ENCODE measurements at places on chromosomes 3 and 15. TPM values are rescaled to one million over a fixed set of nuclear protein-coding genes. Genes with fewer than 3 reads are reported as not detected.
A peak's percentile ranks its signal among the peaks of the same experiment; 100 is the strongest.

- peaks cover 4% of the 10 kb centered on the region for H3K36me3 ChIP-seq
- H3K27me3 ChIP-seq = no peaks in the 10 kb centered on the region
- H3K4me3 ChIP-seq = no peak overlapping the region
- H3K27ac ChIP-seq = no peak overlapping the region
These were observed 95.4 kb downstream of the SRGAP3 start for GRCh38 chr3:9153904-9154619.

- DNase-seq = peak; percentile 65
- no peaks in the 10 kb centered on the region for H3K27me3 ChIP-seq
- peak overlapping the region; percentile 93 for H3K27ac ChIP-seq
- H3K4me1 ChIP-seq = peaks cover 47% of the 10 kb centered on the region
These were observed 11.1 kb downstream of the RUVBL1 start for GRCh38 chr3:128112357-128112968.

CCR8 gene
- 0.75 TPM for total RNA-seq

- H3K36me3 ChIP-seq = no peaks in the 10 kb centered on the region
- H3K27ac ChIP-seq = no peak overlapping the region
- no peaks in the 10 kb centered on the region for H3K27me3 ChIP-seq
These were observed 48.5 kb downstream of the FMN1 start for GRCh38 chr15:33146051-33146450.

DNA sequence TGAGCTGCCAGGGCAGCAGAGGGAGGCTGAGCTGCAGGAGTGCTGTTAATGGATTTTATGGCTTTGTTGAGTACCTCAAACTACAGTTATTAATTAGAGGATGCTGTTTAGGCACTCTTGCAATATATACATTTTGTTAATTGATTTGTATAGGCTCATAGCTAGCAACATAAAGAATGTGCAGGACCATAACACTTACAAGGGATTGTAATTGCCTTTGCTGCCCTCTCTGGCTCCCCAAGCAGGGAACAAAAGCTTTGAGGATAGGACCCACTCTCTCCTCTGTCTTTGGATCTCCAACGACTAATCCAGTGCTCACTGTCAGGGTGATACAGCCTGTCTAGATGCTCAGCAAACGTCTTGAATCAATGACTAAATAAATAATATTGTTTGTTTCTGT is 1.2 kb upstream of the CLSTN2 start:
- H3K27me3 ChIP-seq = peaks cover 46% of the 10 kb centered on the region
- H3K4me1 ChIP-seq = peaks cover 9% of the 10 kb centered on the region
- no peak overlapping the region for H3K27ac ChIP-seq
- no peaks in the 10 kb centered on the region for H3K36me3 ChIP-seq

DNA sequence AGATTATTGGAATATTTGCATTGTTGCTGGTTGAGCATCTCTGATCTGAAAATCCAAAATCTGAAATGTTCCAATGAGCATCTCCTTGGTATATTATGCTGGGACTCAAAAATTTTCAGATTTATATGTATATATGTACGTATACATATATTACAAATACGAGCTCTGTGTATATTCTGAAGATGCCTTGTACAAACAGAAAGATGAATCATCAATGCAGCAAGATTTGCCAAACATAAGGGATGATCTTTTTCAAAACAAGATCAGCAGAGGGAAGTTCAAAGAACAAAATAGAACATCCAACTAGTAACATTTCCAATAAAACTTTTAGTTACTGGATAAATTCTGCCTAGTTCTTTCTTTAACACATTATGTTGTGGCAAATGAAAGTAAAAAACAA is 42.5 kb downstream of the HERC1 start:
- peaks cover 16% of the 10 kb centered on the region for H3K36me3 ChIP-seq
- no peaks in the 10 kb centered on the region for H3K27me3 ChIP-seq
- H3K4me1 ChIP-seq = peaks cover 35% of the 10 kb centered on the region

GRCh38 chr3:124951511-124952281 is 17.1 kb upstream of the MUC13 start:
- no peak overlapping the region for H3K27ac ChIP-seq
- no peaks in the 10 kb centered on the region for H3K36me3 ChIP-seq
- H3K4me1 ChIP-seq = no peaks in the 10 kb centered on the region
- no peak for DNase-seq
- no peak overlapping the region for H3K4me3 ChIP-seq

DNA sequence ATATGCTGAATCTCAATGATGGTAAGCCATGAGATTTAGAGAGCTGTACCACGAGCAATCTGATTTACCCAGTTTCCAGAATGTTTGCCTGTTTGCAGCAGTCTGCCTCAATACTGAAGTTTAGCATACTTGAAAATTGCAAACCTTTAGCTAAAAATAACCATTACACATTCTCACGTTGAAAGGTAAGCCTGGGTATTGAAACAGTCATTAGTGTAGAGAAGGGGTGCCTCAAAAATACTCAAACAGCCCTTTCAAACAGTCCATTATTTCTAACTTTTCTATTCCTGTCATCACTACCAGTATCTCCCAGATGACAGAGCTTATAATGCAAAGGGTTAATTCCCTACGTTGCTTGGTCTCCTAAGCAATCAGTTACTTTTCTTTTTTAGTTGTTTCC is 111.8 kb upstream of the MBNL1 start:
- no peak overlapping the region for H3K4me3 ChIP-seq
- no peak for DNase-seq

GRCh38 chr15:90994059-90994416 is 297 bp downstream of the PRC1 start:
- peak overlapping the region; percentile 100 for H3K27ac ChIP-seq
- H3K36me3 ChIP-seq = peaks cover 31% of the 10 kb centered on the region
- no peaks in the 10 kb centered on the region for H3K27me3 ChIP-seq
- peaks cover 19% of the 10 kb centered on the region for H3K4me1 ChIP-seq
- peak overlapping the region; percentile 99 for H3K4me3 ChIP-seq

GRCh38 chr3:120645083-120645845 is 36.8 kb downstream of the HGD start:
- H3K4me3 ChIP-seq = no peak overlapping the region
- no peak for DNase-seq
- H3K36me3 ChIP-seq = no peaks in the 10 kb centered on the region
- H3K27me3 ChIP-seq = no peaks in the 10 kb centered on the region
- H3K27ac ChIP-seq = no peak overlapping the region

DNA sequence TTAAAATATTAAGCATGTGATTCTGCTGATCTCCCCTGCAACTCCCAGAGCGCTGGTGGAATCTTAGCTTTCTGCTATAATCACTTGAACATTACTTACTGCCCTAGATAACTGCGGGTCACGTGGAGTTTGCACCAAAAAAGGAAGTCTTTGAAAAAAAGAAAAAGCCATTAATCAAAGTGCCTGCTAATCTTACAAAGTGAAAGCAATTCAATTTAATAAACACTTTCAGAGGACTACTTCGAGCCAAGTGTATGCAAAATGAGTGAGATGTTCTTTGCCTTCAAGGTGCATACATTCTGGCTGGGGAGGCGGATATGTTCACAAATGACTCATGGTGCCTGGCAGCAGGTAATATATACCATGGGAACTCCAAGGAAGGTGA is 109.9 kb upstream of the GAP43 start:
- peak overlapping the region; percentile 76 for H3K4me3 ChIP-seq
- H3K27me3 ChIP-seq = peaks cover 39% of the 10 kb centered on the region
- H3K4me1 ChIP-seq = peaks cover 19% of the 10 kb centered on the region
- DNase-seq = no peak

GRCh38 chr3:30193625-30194044 is 412.8 kb upstream of the TGFBR2 start:
- no peaks in the 10 kb centered on the region for H3K36me3 ChIP-seq
- no peak overlapping the region for H3K27ac ChIP-seq
- H3K4me1 ChIP-seq = peaks cover 2% of the 10 kb centered on the region
- no peaks in the 10 kb centered on the region for H3K27me3 ChIP-seq

- no peaks in the 10 kb centered on the region for H3K4me1 ChIP-seq
- H3K27me3 ChIP-seq = no peaks in the 10 kb centered on the region
- no peak for DNase-seq
- no peak overlapping the region for H3K4me3 ChIP-seq
- no peak overlapping the region for H3K27ac ChIP-seq
- no peaks in the 10 kb centered on the region for H3K36me3 ChIP-seq
These were observed 42.9 kb upstream of the ADAMTS9 start for GRCh38 chr3:64730681-64731080.

GRCh38 chr3:157111518-157111917 is 48.4 kb downstream of the CCNL1 start:
- H3K4me1 ChIP-seq = no peaks in the 10 kb centered on the region
- DNase-seq = no peak
- H3K36me3 ChIP-seq = no peaks in the 10 kb centered on the region
- H3K4me3 ChIP-seq = no peak overlapping the region
- no peak overlapping the region for H3K27ac ChIP-seq
- no peaks in the 10 kb centered on the region for H3K27me3 ChIP-seq

- no peaks in the 10 kb centered on the region for H3K27me3 ChIP-seq
- H3K4me3 ChIP-seq = no peak overlapping the region
- DNase-seq = no peak
- no peaks in the 10 kb centered on the region for H3K4me1 ChIP-seq
These were observed 84.1 kb upstream of the MYRIP start for GRCh38 chr3:39725321-39725720.

- peak overlapping the region; percentile 92 for H3K27ac ChIP-seq
- peaks cover 48% of the 10 kb centered on the region for H3K36me3 ChIP-seq
- no peaks in the 10 kb centered on the region for H3K27me3 ChIP-seq
- peaks cover 43% of the 10 kb centered on the region for H3K4me1 ChIP-seq
- peak; percentile 37 for DNase-seq
- H3K4me3 ChIP-seq = peak overlapping the region; percentile 93
These were observed 568 bp upstream of the NCBP2 start for GRCh38 chr3:196942915-196943277.

KNG1 gene
- total RNA-seq = not detected

DNA sequence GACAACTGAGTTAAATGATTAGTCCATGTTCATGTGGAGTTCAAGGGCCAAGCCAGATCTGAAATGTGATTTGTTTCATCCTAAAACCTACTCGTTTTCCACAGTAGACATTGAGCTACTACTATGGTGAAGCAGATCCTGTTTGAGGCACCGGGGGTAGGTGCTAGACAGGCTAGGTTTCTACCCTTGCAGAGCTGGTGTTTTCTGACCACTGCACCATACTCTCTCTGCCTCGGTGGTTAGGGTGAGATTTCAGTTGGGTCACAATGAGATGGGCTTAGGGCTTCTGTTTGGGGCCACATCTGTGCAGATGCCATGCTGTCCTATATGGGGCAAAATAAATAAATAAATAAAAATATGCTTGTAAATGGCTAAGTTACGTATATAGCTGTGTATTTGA is 99.3 kb downstream of the OXNAD1 start:
- no peak overlapping the region for H3K27ac ChIP-seq
- H3K4me1 ChIP-seq = peaks cover 17% of the 10 kb centered on the region
- DNase-seq = no peak
- no peak overlapping the region for H3K4me3 ChIP-seq
- H3K27me3 ChIP-seq = no peaks in the 10 kb centered on the region

GRCh38 chr3:41808152-41808551 is 153.8 kb downstream of the ULK4 start:
- H3K27me3 ChIP-seq = no peaks in the 10 kb centered on the region
- H3K36me3 ChIP-seq = peaks cover 9% of the 10 kb centered on the region
- no peak for DNase-seq
- H3K4me1 ChIP-seq = no peaks in the 10 kb centered on the region

OR5K1 gene
- not detected for total RNA-seq

DNA sequence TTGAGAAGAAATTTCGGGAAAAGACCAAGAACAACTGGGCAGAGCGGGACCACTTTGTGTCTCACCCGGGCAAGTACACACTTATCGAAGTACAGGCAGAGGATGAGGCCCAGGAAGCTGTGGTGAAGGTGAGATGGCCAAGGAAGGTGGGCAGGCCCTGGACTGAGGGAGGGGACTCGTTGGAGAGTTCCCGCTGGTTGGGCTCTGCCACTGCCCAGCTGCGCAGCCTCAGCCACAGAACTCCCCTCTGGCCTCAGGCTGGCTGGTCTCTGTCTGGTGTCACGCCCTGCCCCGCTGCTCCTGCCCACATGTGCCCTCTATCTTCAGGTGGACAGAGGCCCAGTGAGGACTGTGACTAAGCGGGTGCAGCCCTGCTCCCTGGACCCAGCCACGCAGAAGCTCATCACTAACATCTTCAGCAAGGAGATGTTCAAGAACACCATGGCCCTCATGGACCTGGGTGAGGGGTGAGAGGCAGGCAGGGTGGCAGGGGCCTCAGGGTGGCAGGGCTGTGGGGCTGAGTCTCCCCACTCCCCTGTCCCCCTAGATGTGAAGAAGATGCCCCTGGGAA is 2.4 kb downstream of the PARP3 start:
- no peak for DNase-seq
- peaks cover 20% of the 10 kb centered on the region for H3K4me1 ChIP-seq
- no peak overlapping the region for H3K4me3 ChIP-seq
- peaks cover 7% of the 10 kb centered on the region for H3K36me3 ChIP-seq
- no peaks in the 10 kb centered on the region for H3K27me3 ChIP-seq
- H3K27ac ChIP-seq = no peak overlapping the region

GRCh38 chr3:42826141-42826540 is 16.9 kb downstream of the ACKR2 start:
- H3K27me3 ChIP-seq = no peaks in the 10 kb centered on the region
- H3K36me3 ChIP-seq = no peaks in the 10 kb centered on the region
- DNase-seq = no peak
- no peaks in the 10 kb centered on the region for H3K4me1 ChIP-seq
- no peak overlapping the region for H3K27ac ChIP-seq

- no peaks in the 10 kb centered on the region for H3K36me3 ChIP-seq
- peaks cover 41% of the 10 kb centered on the region for H3K4me1 ChIP-seq
- DNase-seq = no peak
- H3K27ac ChIP-seq = peak overlapping the region; percentile 73
- H3K4me3 ChIP-seq = no peak overlapping the region
These were observed 44.1 kb downstream of the LIPC start for GRCh38 chr15:58475573-58476524.

- H3K36me3 ChIP-seq = no peaks in the 10 kb centered on the region
- H3K4me1 ChIP-seq = peaks cover 22% of the 10 kb centered on the region
- no peak overlapping the region for H3K27ac ChIP-seq
- H3K27me3 ChIP-seq = peaks cover 13% of the 10 kb centered on the region
These were observed 27.7 kb downstream of the GRM2 start for GRCh38 chr3:51734572-51734907.

C3orf70 gene
- 0.04 TPM for total RNA-seq

RETNLB gene
- not detected for total RNA-seq

DNA sequence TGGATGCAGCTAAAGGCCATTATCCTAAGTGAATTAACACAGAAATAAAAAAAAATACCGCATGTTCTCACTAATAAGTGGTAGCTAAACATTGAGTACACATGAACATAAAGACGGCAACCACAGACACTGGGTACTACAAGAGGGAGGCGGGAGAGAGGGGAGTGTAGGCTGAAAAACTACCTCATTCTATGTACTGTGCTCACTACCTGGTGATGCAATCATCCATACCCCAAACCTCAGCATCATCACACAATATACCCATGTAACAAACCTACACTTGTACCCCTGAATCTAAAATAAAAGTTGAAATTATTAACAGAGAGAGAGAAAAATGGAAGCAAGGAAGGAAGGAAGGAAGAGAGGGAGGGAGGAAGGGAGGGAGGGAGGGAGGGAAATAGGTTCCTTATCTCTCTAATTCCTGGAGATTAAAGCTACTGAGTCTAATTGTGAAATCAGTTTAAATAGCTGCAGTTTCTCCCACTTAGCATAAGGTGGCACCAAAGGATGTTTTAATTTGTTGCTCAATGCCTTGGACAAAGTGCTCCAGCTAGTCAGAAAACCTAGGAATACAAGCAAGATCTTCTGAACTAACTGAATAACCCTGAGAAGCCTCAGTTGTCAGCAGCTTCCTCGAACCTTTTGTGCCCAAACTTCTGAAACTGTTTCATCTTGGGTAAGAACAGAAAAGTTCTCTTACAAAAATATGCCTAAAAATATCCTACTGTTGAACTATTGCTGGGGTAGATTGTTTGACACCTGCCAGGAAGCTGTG is 79.4 kb upstream of the ATP11B start:
- peaks cover 8% of the 10 kb centered on the region for H3K4me1 ChIP-seq

SMCO1 gene
- not detected for total RNA-seq

GRCh38 chr15:43771816-43772215 is 5.0 kb downstream of the ELL3 start:
- H3K36me3 ChIP-seq = peaks cover 53% of the 10 kb centered on the region
- peaks cover 4% of the 10 kb centered on the region for H3K4me1 ChIP-seq
- H3K27me3 ChIP-seq = no peaks in the 10 kb centered on the region
- no peak for DNase-seq
- H3K4me3 ChIP-seq = no peak overlapping the region

Measured in activated CD4-positive, alpha-beta T cell treated with anti-CD3 and anti-CD28 coated beads for 36 hours (primary cell).